Right ventricle myocardium superior (tissue), 1 donor: ENCODE measurements at places on chromosomes 13 and 19. TPM values are rescaled to one million over a fixed set of nuclear protein-coding genes. Genes with fewer than 3 reads are reported as not detected.

DNA sequence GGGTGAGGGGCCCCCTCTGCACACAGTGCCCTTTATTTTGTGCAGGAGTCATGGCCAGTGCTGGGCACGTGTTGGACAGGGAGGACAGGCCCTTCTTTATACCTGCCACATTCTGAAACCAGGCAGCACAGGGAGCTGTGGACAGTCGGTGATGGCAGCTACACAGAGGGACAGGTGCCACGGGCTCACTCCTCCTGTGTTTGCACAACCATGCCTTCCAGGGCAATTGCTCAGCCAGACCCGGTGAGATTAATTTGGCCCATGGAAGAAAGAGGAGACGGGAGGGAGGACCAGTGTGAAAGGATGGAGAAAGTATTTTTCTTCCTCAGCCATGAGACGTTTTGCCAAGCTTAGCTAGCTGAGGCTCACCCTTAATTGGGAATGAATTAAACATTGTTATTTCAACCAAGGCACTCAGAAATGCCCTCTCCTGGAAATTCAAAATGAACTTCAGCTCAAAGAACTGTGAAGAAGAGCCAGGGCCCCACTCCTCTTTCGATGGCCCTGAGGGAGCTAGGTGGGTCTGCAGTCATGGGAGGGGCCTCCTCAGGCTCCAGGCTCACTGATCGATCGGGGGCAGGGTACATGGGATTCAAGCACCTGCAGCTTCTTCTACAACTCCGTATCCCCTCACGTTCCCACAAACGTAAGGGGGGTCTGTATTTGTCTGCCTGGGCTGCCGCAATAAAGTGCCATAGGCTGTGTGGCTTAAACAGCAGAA is 41.2 kb downstream of the SHISA2 start:
- no peak for DNase-seq

P2RY11 gene
- total RNA-seq, result 4.9 TPM

DNA sequence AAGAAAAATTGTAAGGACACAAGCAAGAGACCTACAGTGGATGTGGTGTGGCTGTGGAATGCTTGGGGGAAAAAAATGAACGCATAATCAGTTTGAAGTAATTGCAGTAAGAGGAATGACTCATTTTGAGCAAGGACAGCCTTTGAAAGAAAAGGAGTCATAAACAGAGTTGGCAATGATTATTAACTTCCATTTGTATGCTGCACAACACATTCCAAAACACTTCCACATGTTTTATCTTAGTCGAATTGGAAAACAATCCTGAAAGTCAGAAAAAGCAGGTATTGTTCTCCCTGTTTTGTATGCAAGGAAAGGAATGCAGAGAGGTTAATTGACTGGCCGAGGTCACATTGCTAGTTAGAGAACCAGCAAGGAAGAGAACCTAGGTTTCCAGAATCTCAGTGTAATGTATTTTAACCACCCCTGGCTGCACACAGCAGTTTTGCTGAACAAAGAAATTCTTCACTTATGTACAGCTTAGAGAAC is 630.0 kb upstream of the MIR17HG start:
- no peak for DNase-seq

- no peak for DNase-seq
These were observed 22.1 kb upstream of the RASA3 start for GRCh38 chr13:114154476-114154875.
